ENCODE measurements at places on chromosomes 11 and 22.

DNA sequence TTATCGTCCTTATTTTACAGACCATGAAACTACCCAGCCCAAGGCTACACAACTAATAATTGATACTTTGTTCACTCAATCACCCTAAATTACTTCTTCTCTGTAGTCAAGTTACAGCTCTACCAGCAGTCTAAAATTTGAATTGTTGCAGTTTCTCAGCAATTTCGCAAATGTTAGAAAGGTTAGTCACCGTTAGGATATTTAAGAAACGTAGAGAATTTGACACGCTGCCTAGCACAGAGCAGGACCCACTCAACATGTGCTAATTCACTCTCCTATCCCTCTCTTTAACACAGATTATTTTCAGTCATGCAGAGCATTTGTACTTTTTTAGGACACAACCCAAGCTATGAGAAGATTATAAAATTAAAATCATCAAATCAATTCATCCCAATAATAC is 771.1 kb upstream of the LUZP2 start:
- DNase-seq, result no peak

- no peak for DNase-seq
Measured at GRCh38 chr11:45501392-45502225, 163.8 kb downstream of the CHST1 start.

- DNase-seq, result no peak
Measured at GRCh38 chr22:38494498-38494897, 11.6 kb downstream of the DDX17 start.

DNA sequence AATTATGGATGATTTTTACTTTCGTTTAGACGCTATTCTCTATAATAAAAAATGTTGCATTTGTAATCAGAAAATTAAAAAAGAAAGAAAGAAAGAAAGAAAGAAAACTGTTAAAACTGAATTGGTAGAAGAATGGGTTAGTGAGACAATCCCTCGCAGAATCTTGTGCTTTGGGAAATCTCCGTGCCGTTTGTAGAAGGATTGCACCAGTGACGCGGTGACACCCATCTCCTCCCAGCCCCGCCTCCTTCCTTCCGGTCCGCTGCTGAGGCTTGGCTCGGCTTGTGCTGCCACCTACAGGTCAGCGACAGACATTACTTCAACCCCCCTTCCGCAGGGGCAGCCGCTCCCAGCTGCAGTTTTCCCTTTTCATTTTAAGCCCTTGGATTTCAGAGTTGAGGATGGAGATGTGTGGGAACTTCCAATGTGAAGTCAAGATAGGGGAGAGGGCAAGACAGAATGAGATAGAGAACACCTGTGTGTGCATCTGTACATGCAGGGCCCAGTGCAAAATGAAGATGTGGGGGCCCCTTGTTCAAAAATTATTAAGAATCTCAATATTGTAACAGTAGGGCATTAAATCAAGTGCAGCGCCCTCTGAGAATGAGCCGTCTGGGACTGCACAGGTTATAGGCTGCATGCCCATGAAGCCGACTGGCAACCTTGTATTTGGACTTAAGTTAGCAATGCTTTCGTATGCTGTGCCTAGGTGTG is 41.1 kb downstream of the TST start:
- DNase-seq, result peak; percentile 83

DNA sequence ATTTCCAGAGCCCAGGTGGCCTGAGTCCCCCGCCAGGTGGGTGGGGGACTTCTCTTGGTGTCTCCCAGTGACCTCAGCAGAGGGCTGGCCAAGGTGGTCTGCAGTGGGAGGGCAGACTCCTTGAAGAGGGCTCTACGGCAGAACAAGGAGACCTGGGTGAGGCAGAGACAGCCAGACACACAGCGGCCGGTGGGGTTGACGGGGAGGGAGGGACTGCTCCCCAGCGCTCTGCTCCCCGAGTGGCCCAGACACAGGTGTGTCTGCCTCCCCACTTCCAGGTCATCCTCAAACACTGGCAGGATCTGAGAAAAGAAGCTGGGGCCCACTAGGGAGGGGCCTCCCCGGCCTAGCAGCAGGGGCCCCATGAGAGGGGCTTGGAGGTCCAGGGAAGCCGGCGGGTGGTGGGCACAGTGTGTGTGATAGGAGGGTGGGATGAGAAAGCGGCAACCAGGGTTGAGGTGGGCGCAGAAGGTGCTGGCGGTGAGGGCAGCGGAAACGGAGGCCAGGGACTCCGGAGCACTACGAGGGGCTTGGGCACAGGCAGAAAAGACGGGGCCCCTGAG is 30.1 kb downstream of the SYT7 start:
- no peak for DNase-seq

GRCh38 chr22:22430111-22430820 is 78.3 kb downstream of the ZNF280B start:
- no peak for DNase-seq

- DNase-seq, result peak; percentile 63
Measured at GRCh38 chr22:37457093-37457893, 28.9 kb downstream of the MFNG start.

GRCh38 chr22:37301144-37301830 is 19.0 kb downstream of the CYTH4 start:
- DNase-seq, result no peak

- no peak for DNase-seq
Measured at GRCh38 chr22:48832592-48832991, 995.1 kb downstream of the BRD1 start.

DNA sequence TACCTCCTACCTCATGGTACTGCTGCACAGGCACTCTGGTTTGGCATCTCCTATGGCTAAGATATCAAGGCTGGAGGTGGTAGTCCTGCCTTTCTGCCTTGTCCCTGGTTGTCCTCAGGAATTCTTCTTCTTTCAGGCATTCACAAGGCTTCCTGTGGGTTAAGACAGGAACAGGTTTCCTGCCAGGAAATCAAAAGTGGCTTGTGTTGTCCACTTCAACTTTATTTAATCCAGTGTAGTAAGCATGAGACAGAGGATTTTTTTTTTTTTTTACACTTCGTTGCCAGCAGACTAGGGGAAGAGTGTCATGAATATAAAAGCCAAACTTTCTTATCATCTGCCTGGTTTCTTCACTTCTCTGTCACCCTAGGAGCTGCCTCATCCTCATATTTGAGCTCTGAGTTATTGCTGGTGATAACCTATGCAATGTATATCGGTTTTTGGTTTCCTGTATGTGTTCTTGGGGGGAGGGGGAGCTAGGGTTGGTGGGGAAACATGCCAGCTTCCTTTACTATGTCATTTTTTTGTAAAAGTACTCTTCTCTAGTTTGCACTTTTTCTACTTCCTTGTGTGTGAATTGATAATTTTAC is 50.2 kb downstream of the XKR3 start:
- no peak for DNase-seq

DNA sequence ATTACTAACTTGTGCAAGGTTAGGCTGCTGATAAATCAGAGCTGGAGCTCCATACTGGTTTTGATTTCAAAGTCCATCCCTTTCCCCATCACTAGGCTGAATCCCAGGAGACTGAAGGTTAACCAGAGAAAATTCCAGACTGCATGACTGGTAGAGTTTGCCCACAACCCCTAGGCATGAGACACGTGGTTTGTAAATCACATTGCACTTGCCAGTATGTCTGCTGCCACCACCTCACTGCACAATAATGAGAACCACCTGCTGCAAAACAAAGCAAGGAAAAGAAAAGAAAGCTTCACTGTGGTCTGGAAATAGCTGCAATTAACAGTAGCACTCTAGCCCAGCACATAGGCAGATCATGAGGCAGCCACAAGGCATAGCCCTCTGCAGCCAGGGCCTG is 67.6 kb upstream of the NTM start:
- DNase-seq, result no peak

GRCh38 chr11:111840143-111840542 is 31.2 kb downstream of the ALG9 start:
- DNase-seq, result no peak

DNA sequence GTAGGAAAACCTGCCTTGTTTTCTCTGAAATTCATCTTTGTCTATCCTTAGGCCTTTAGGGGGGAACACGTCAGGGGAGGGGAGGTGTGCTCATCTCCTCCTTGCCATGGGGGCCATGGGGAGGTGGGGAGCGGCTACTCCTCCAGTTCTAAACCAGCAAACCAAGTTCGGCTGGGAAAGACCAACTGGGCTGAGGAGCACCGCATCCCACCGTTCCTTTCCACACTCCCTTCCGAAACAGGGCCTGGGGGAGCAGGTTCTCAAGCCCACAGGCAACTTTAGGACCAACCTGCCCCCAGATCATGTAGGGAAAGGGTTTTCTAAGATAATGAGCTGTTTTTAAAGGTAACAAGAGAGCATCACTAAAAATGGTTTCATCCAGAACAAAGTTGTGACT is 77.5 kb upstream of the PITPNB start:
- no peak for DNase-seq

GRCh38 chr11:84909740-84910139 is 717.4 kb downstream of the DLG2 start:
- DNase-seq, result no peak

DNA sequence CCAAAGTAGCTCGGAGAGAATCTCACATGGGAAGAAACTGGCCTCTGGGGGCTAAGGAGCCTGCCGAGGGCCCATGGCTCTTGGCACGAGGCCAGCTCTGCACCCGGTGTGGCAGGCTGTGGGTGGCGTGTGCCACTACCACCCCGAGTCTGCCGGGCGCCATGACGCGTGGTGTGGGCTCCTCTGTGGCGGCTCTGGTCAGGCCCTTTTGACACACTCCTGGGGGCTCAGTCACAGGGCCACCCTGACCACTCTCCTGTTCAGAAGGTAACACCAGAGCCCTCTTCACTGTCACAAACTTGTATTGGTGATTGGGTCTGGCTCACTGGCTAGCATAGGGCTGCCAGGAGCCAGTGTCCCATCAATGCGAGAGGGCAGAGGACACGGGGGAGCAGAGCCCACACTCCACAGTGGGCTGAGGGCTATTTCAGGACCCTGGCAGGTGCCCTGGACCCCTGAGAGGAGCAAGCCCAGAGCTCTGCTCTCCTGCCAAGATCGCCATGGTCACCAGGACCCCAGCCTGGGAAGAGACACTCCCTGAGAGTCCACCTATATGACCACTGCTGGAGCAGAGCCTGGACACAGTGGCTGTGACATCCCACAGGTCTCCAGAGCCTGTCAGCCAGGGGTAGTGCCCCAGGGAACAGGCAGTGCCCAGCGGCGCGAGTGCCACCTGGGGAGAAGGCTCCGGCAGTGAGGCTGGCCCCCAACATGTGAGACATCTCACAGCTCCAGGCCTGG is 8.6 kb upstream of the PPM1F start:
- DNase-seq, result no peak

DNA sequence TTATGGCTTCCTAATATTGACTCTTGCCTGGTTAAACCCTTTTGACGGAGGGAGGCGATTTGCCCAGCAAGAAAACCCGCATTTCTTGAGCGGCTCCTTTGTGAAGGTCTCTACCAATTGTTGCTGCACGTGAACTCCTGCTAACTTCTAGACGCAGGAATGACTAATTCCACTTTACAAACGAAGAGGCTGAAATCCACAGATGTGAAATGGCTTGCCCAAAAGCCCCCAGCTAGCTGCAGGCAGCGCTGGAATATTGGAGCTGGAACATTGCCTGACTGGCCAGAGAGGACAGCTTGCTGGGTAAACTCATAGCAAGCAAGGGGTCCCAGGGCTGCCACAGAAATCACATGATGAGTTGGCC is 542 bp downstream of the GCAT start:
- DNase-seq, result no peak

All from CD4-positive, alpha-beta T cell treated with Interleukin-4 for 4 hours (primary cell).